ENCODE measurements at places on chromosomes 12 and 14.
A peak's percentile ranks its signal among the peaks of the same experiment; 100 is the strongest.

DNA sequence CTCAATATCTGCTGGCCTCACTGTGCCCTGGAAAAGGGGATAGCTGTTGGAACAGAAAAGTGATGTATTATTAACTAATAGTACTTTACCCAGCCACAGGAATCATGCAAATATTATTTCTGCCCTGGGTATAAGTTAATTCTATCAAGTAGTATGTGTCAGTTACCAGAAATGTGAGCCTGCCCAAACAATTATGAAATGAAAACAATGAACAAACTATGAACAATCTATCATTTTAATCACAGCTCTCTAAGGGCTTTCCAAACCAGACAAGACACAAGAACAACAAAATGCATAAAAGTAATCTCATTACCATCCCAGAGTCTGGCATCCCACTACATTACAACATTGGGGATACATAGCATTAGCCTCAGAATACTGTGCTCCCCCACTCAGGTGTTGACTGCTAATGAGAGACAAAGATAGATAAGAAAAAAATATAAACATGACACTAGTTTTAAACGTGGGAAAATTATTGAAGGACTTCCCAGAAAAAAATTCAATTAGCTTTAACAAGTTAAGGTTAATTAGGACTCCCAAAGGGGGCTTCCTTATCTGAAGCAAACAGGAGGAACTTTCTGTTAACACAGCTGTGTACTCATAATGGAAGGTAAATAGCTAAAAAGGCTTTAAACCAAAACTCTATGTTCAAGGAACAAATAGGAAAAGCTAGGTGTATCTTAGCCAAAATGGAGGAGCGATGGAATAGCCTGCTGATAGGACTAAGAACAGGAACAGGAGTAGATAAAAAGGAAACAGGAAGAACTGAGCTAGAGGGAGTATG lies 3.3 kb downstream of the DCAF5 start:
- no peak for DNase-seq

- no peak for DNase-seq
Observed at GRCh38 chr12:25652371-25652770, 99.3 kb upstream of the LMNTD1 start.

GRCh38 chr12:38689195-38689594 lies 216.2 kb downstream of the CPNE8 start:
- DNase-seq: no peak

DNA sequence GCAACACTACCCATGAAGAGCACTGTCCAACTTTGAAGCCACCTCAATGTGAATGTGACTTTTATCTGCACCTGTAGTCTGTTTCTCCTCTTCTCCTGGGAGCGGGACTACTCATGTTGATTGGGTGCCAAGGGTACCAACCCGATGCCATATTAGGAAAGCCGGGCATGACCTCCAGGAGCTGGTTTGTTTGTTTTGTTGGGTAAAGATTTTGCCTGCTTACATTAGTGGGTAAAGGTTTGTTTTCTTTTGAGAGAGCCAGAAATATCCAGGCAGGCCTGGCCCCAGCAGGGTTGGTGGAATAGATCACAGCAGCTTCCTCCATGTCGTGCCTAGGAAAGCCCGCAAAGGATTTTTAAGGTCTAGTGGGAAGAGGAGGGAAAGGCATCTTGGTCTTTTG lies 19.7 kb upstream of the ITPK1 start:
- DNase-seq: no peak

- no peak for DNase-seq
Observed at GRCh38 chr14:28821993-28822392, 55.4 kb downstream of the FOXG1 start.

DNA sequence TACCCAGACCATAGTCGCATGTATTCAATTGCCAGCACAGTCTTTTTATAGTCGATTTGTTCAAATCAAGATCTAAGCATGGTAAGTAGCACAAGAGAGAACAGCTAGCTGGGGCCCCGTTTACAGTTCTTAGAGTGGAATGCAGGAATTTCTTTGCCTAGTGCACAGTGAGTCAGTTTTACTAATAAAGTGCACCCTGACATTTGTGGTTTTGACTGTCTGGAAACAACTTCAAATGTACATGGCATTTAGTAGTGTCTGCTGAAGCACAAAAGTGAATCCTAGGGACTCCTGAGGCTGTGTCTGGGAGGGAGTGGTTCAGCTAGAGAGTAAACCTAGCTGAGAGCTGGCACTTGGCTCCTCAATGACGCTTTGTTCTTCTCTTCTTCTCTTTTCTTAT lies 64.9 kb downstream of the TMX1 start:
- peak; percentile 93 for DNase-seq

DNA sequence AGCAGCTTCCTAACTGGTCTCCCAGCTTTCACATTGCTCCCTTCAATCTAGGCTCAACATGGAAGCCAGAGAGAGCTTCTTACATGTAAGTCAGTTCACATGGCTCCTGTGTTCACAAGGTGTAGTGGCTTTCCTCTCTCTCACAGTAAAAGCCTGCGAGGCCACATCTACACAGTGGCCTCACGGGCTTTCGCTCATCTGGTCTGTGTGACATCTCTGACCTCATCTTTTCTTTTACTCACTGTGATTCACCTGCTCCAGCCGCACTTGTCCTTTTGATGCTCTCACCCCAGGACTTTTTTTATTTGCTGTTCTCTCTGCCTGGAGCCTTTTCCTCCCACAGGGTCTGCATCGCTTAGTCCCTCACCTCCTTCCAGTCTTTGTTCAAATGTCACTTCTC lies 122.1 kb downstream of the SLC5A8 start:
- no peak for DNase-seq

DNA sequence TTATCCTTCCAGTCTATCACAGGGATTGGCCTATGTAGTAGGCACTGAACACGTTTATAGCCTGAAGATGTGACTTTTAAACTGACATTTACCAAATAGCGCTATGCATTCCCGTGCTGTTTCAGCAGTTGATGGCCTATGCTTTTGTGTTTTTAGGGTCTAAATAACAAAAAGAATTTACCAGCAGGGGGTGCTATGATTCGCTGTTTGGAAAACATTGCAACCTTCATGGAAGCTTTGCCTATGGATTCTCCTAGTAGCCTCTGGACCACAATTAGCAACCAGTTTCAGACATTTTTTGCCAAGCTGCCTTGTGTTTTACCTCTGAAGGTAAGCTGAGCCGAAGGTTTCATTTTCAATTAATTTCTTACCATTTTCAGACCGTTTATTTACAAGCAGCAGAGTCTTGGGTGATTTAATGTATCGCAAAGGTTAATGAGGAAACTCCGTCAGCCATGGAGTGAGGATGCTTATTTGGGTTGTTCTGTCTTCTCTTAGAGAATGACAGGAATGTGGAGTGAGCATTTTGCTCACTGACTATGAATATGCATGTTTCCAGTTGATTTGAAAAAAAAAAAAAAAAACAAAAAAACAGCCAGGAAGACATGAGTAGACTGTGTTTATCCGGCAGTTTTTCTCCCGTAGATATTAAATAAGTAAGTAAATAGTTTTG lies 133.1 kb downstream of the PRIMA1 start:
- DNase-seq: peak; percentile 3

DNA sequence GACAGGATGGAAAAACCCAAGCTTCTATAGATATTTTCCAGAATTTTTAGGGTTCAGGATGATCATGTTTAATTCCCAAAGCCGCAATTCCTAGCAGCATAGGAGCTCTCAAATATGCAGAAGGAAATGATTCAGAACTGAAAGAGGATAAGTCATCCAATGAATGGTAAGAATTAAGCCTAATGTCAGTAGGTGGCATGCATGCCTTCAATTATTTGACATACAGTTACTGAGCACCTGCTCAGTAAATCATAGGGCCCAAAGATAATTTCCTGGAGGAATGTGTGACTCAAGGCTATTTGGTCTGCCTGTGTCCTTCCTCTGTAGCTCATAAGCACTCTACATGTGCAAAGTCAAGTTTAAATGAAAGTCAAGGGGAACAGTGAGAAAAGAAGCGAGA lies 116.8 kb upstream of the SLC38A4 start:
- peak; percentile 34 for DNase-seq

Measured in retinal pigment epithelial cell (primary cell).